ENCODE measurements at places on chromosomes 3 and 15.

DNA sequence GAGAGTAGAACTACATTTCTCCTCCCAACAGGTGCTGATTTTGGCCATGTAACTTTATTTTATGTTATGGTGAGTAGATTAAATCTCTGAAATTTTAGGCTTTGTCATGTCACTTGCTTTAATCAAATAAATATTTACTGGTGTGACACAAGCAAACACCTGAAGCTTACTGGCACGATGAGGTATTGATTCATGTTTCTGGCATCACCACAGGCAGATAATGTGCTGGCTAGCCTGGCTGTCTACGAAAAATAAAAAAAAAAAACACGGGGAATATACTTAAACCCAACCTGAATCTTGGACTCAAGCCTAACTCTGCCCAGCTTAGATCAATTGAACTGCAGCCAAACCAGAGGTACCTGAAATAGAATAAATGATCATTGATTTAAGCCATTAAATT, 65.6 kb upstream of the CADM2 start:
- no peak for DNase-seq

DNA sequence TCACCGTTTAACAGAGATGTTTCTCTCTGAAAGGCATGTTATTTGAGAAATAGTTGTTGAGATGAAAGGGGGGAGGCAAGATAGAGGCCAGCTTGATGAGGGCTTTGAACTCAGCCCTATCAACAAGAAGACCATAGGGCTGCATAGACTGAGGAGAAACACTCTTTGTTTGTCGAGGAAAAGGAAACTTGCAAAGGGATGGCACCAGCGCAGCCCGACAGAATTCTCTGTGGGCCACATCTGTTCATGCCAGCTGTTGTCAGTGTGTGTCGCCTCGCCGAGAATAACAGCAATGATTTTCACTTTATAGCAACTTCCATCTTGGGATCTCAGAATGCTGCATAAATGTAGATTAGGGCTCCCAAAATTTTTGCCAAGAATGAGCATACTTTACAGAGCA, 478.3 kb upstream of the TPRG1 start:
- no peak for DNase-seq

DNA sequence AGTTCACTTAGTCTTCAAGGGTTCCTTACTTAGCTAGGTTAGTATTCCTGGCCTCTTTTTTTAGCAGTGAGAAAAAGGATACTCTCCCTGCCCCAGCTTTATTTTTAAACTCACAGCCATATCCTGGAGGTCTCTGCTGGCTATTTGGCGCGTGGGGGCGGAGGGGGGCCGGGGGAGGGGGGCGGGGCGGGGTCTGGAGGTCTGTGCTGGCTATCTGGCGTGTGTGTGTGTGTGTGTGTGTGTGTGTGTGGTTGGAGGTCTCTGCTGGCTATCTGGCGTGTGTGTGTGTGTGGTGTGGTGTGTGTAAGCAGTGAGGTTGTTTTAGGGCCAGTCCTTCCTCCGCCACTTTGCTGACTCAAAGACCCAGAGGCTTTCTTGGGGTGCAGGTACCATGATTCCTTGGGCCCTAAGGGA, 579 bp upstream of the PLAAT1 start:
- no peak for DNase-seq

- no peak for DNase-seq
Measured at GRCh38 chr3:43693594-43693993, 2.9 kb downstream of the ABHD5 start.

GRCh38 chr15:24684313-24684712, 8.7 kb downstream of the NPAP1 start:
- no peak for DNase-seq

DNA sequence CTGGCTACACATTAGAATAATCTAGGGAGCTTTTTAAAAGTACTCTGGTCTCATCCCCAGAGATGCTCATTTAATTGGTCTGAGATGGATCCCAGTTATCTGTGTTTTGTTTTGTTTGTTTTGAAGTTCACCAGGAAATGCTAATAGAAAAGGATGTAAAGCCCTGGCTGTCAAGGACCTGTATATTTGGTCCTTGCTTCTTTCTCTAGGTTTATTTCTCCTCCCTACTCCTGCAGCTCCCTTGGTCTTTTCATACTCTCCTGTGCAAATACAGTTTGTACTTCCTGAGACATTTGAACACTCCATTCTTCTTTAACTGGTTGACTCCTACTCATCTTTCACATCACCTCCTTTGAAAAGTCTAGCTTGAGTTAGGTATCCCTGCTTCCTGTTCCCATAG, 3.3 kb downstream of the PIK3CA start:
- DNase-seq = no peak

DNA sequence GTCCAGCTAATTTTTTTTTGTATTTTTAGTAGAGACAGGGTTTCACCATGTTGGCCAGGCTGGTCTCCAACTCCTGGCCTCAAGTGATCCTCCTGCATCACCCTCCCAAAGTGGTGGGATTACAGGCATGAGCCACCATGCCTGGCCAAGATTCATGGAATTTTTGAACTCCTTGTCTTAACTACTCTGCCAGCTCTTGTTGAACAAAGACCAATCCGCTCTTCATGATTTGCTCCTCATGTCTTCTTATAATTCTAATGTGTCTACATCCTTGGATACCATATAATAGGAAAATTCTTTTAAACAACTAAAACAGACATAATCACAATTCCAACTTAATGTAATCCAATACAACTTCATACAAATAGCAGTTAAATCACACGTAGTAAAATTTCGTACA, 21.3 kb downstream of the UBA5 start:
- no peak for DNase-seq

DNA sequence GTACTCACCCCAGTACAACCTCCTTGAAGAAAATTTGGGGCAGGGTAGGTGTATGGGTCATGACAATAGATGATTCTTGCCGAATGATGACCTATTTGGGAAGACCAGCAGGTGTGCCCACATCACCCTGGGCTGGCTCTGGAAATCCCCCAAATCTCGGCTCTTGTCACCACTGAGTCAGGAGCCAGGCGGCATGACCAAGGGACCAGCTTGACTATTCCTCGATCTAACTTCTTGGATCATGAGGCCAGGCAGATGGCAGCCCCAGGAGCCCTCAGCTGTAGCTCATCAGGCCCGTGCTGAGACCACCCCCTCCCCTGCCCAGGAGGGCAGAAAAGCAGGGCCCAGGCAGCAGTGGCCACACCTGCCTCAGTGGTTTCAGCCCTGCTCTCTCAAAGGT, 9.2 kb upstream of the MUC4 start:
- no peak for DNase-seq

- no peak for DNase-seq
Measured at GRCh38 chr3:107745354-107745753, 222.6 kb downstream of the BBX start.

GRCh38 chr3:74329096-74329495, 285.4 kb downstream of the CNTN3 start:
- DNase-seq = no peak

- no peak for DNase-seq
Measured at GRCh38 chr3:58408906-58409305, 24.7 kb downstream of the PDHB start.

DNA sequence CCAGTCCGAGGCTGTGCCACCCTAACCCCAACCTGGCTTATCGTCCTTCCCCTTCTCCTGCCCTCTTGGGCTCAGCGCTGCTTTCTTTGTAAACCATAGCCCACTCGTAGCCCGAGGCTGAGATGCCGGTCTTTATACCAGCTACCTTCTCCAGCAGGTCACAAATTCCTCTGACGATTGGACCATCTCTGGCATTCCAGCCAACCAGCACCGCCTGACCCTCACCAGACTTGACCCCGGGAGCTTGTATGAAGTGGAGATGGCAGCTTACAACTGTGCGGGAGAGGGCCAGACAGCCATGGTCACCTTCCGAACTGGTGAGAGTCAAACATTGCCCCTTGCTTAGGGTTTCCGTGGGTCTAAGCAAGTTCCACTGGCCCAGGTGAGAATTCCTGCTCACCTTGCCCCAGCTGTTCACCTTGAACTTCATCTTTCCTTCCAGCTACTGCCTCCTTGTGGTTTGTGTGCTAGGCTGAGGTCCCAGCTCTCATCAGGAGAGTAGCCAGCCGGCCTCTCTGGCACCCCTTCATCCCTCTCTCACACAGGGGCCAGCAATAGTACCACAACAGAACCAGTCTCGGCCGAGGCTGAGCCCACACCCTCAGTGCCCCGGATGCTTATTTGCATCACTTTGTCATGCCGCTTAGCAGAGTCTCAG, 66.7 kb downstream of the BOC start:
- no peak for DNase-seq

GRCh38 chr15:48617619-48618018, 27.9 kb downstream of the FBN1 start:
- DNase-seq = no peak

- peak; percentile 9 for DNase-seq
Measured at GRCh38 chr15:52124270-52124880, 11.8 kb upstream of the BCL2L10 start.

GRCh38 chr3:130276203-130276803, 69.2 kb upstream of the COL6A5 start:
- DNase-seq = peak; percentile 11

DNA sequence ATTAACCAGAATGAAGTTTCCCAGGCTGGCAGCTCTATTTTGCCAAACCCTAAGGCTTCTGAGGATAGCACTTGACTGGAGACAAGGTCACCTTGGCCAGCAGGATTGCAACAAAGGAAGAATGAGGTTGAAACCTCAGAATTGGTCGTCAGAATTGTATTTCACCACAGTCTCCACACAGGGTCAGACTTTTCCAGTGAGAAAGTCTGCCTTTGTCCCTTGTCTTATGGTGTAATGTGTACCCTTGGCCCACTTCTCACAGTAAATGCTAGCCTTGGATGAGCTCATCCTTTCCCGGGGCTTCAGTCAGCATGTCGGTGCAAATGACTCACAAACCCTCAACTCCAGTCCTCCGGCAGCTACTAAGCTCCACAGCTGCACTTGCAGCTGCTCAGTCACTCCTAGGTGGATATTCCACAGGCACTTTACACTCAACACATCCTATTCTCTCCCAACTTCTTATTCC, 19.7 kb downstream of the SSR3 start:
- peak; percentile 70 for DNase-seq

GRCh38 chr3:23308986-23309625, 106.0 kb downstream of the UBE2E2 start:
- DNase-seq = no peak
